Heart right ventricle (tissue), 16 donors: ENCODE measurements at places on chromosomes 7 and 10. TPM values are rescaled to one million over a fixed set of nuclear protein-coding genes. Genes with fewer than 3 reads are reported as not detected.

Gene MRPS17
- total RNA-seq, result 17.5 TPM

Gene TMEM196
- total RNA-seq, result not detected

Gene AKR1B15
- total RNA-seq, result not detected

Gene GRM8
- total RNA-seq, result not detected

Gene CTAGE8
- total RNA-seq, result not detected

GRCh38 chr10:1615186-1615954, 122.0 kb downstream of the ADARB2 start:
- H3K4me1 ChIP-seq, result no peaks in the 10 kb centered on the region
- no peaks in the 10 kb centered on the region for H3K36me3 ChIP-seq
- no peak overlapping the region for H3K4me3 ChIP-seq
- no peak for DNase-seq
- H3K27ac ChIP-seq, result no peak overlapping the region

- H3K4me1 ChIP-seq, result no peaks in the 10 kb centered on the region
- no peak for DNase-seq
- no peaks in the 10 kb centered on the region for H3K36me3 ChIP-seq
- H3K27ac ChIP-seq, result no peak overlapping the region
These were observed 15.5 kb downstream of the HIF1AN start for GRCh38 chr10:100551196-100551595.
